AG04449 (cell line): ENCODE measurements at places on chromosomes 16 and 17.

GRCh38 chr16:70432723-70433457 lies 6.0 kb downstream of the ST3GAL2 start:
- DNase-seq, result no peak

- no peak for DNase-seq
Observed at GRCh38 chr16:80803339-80804055, 901 bp downstream of the CDYL2 start.

DNA sequence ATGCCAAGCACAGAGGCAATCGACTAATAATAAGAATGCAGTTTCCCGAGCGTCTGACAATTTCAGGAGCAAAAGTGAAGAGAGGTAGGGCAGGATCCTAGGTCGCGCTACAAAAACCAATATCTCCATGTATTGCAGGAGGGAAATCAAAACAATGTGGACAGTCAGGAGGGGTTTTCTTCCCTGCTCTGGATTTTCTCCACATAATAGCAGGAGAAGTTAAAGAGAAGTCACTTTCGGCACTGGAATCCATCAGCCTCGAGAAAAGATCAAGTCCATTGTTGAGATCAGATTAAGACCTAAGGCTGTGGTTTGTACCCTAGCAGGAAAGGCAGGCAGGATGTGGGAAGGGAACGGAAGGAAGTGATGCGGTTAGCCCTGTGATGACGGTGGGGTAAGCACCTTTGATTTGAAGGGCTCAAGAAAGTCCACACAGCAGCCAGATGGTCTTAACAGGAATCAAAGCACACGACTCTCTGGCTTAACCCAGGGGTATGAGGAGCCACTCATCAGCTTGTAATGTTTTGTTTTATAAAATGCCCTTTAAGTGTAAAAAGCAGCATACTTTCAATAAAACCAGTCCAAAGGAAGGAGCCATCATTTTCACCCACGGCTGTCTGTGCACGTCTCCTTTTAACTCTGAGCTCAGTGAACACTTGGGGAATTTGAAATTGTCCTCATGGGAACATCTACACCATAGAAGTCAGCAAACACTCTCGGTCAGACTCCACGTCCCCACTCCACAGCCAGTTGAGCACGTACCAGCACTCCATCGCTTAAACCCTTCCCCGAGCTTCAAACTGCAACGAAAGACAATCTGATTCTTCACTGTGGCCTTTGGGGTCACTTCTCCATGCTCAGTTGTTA lies 15.8 kb upstream of the AKTIP start:
- DNase-seq, result no peak

GRCh38 chr16:86714166-86714565 lies 135.8 kb downstream of the FOXL1 start:
- no peak for DNase-seq

DNA sequence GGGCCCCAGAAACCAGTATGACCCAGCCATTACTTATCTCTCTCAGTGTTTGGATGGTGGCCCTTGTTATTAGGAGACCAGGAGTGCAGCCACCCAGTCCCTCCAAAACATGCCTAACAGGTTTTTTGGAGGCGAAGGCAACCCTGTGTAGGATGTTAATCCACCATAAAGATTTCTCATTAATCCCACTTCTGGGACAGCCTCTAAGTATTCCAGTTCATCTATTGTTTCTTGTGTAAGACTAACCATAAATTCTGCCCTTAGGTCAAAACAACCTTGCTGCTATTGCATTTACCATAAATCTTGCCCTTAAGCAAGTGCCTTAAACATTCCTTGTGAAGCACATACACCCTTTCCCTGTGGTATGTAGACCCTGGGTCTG lies 21.5 kb upstream of the OR1F1 start:
- DNase-seq, result no peak
